WERI-Rb-1 (cell line): ENCODE measurements at places on chromosomes 11 and 22.

DNA sequence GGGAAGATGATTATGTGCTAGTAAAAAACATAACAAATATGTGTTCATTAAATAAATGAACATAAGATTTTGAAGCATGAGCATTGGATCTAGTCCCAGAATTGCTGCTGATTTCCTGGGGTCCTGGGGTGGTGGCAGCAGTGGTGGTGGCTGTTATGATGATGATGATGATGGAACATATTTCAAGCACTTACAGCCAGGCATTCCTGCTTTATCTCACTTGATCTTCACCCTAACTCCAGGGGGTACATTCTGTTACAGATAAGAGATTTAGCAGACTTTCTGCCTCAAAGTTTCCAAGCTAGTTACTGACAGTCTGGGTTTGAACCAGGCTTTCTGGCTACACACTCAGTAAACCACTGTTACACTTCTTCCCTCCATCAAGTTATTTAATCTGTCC is 5.2 kb downstream of the TRAPPC4 start:
- no peak for DNase-seq

GRCh38 chr11:83643115-83643514 is 356.9 kb upstream of the CCDC90B start:
- no peak for DNase-seq

DNA sequence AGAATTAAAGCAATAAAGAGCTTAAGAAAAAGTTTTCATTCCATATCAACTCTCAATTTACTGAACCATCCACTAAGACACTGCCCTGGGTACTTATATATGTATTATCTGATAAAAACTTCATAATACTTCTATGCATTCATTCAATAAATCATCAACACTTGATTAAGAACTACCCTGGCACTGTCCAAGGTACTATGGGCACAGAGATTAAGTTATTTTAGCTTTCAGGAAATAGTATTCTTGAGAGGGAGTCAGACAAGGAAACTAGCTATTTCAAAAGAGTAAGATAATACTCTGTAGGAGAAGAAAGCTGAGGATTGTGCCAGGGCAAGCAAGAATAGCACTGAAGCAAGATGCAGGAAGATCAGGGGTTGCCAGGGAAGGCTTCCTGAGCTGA is 640.8 kb downstream of the FAM181B start:
- DNase-seq: no peak

DNA sequence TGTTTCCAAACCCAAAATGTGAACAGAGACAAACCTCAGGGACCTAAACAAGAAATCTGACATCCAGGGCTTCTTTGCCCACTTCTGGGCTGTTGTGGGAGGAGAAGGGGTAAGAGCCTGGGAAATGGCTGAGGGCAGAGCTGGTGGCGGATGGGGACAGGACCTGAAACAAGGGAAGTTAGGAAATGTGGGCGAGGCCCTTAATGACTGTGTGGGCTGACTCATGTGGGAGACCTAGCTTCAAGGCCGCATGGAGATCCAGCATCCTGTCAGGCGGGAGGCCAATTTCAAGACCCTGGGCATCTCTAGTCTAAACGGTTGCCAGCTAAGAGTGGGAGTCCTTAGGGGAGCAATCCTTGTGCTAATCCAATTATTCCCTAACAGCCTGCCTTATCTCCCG is 2.1 kb upstream of the OAF start:
- DNase-seq: no peak

GRCh38 chr22:44599084-44599483 is 101.1 kb upstream of the RTL6 start:
- no peak for DNase-seq

DNA sequence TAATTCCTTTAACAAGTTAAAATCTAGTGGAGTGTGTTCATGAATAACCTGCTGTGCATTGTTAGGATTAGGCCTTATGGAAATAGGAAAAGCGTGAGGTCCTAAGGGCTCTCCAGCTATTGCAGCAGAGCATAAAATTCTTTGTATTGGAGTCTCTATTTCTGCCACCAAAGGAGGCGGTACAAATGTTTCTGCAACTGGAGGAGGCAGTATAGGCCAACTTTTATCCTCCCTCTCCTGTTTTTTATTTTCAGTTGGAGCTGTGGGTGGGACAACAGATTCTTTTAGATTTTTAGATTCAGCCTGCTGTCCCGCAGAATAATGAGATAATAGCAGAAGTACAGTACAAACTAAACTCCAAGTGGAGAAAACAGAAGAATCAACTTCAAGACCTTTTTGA is 26.2 kb downstream of the OR10A6 start:
- no peak for DNase-seq

DNA sequence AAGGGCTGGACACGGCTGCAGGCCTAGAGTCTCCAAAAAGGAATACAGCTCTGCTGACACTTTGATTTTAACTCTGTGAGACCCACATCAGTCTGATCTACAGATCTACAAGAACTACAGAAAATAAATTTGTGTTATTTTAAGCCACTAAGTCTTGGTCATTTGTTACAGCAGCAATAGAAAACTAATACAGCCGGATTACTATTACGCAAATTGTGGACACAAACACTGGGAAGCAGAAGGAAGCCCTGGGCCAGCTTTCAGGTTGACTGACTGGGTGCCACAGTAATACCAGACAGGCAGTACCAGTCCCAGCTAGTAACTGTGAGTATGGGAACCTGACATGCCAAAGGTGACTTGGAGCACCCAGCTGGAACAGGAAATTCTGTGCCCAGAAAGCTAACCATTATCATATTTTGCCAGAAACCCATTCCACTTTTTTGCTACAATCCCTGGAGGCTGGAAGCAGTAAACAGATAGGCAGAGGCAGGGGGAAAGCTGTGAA is 13.4 kb downstream of the SLC25A17 start:
- DNase-seq: no peak

- no peak for DNase-seq
Measured at GRCh38 chr22:35596821-35597220, 20.3 kb downstream of the MB start.

- no peak for DNase-seq
Measured at GRCh38 chr11:29017941-29018340, 909.8 kb downstream of the METTL15 start.

DNA sequence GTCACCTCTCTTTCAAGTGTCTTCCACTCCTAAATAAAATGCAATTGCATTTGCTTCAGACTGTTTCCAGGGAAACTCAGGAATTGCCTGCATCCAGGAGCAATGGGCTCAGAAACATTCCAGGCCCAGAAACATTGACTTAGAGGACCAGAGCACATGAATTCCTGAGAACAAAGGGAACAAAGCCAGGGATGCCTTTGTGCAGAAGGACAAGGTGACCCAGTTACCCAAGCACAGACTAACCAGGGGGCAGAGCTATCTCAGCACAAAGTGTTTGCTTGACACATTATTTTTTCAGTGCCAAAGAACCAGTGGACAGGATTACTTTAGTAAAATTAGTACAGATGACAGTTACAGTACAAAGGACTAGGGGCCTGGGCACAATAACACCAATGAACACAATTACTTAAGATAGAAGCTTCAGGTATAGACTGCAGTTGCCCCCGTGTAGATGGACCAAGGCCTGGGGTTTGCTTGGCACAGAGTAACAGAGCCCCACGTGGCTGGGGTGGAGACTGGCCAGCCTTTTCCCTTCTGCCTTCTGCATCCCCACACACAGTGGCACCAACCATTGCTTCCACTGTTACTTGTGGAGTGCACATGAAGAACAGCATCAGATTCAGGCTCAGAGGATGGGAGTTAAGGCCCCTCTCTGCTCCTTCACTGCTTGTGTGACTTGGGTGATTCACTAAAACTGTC is 500.8 kb downstream of the INSC start:
- no peak for DNase-seq

DNA sequence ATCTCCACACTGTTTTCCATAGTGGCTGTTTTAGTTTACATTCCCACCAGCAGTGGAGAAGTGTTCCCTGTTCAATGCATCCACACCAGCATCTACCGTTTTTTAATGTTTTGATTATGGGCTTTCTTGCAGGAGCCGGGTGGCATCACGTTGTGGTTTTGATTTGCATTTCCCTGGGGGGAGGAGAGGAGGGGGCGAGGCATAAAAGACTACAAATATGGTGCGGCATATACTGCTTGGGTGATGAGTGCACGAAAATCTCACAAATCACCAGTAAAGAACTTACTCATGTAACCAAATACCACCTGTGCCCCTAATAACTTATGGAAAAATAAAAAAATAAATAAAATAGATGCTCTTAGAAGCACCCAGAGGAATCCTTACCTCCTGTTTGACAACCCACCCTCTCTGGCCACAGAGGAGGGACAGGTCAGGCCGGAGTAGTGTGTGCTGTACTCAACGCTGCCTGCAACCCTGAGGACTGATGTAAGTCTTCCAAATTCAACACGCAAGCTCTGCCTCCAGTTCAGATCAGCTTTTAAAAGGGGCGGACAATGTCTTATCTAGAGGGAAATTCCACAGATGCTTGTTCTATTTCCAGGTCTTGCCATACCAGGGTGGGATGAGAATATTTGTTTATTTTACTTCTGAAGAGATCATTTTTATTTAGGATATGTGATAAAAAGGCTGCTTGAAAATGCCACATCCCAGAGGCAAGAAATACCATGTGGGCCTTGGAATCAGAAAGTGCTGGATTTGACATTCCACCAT is 329.6 kb upstream of the B3GAT1 start:
- no peak for DNase-seq
